ENCODE measurements at places on chromosomes 7 and 10.

DNA sequence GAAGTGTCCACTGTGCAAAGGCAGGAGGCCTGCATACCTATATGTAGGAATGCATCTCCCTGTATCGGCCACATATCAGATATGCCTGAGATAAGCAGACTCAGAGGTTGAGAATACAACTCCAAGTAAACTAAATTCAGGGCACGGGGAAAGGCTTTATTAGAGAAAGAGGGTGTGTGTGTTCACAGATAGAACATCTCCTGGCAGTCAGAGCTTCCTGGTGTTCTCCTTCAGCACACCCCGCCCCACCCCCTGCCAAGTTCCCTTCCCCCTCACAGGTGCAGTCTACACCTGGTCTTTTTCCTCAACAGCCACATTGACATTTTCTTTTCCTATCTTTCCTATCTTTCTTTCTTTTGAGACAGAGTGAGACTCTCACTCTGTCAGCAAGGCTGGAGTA, 17.1 kb downstream of the GBX1 start:
- DNase-seq: no peak

DNA sequence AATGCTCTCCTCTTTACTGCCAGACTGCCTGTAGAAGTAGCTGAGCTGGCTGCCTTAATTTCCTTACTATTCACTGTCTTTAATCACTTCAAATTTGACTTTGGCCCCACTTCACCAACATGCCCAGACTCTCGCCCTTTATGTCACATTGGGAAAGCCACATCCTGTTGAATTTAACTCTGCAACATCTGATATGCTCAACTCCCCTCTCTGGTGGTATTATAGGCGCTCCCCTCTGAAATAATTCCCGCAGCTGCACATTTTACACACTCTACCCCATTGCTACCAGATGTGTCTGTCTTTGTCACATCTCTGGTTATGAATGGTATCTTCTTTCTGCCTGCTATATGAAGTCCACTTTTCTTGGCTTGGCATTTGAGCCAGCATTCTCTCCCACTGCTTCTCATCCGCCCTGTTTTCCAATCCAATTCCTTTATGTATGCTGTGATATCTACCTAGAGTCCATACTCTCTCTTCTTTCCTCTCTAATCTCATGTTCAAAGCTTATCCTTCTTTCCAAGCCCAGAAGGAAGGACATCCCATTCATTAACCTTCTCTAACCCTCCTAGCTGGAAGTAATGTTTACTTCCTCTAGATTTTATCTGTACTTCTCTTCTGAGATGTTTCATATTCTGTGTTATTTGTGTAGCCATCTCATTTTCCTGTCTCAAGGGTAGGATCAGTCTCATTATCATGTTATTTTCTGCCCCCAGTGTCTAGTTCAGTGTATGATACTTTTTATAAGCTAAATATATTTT, 134.5 kb downstream of the ST7 start:
- DNase-seq: no peak

DNA sequence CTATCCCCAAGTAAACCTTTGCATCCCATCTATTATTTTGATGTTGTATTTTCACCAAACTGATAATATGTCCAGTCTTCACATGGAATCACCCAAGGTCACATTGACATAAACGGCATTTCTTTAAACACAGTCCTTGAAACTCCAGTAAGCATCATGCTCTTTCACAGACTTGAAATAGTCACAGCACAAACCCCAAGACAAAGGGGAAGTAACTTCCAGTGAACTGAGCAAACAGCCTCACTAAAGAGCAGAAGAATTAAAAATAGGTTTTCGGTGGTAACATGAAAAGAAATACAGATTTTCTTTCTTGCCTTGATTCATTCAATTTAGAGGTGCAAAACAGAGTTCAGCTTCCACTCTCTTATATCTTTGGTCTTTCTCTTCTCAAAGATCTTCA, 253.7 kb downstream of the SFMBT2 start:
- no peak for DNase-seq

DNA sequence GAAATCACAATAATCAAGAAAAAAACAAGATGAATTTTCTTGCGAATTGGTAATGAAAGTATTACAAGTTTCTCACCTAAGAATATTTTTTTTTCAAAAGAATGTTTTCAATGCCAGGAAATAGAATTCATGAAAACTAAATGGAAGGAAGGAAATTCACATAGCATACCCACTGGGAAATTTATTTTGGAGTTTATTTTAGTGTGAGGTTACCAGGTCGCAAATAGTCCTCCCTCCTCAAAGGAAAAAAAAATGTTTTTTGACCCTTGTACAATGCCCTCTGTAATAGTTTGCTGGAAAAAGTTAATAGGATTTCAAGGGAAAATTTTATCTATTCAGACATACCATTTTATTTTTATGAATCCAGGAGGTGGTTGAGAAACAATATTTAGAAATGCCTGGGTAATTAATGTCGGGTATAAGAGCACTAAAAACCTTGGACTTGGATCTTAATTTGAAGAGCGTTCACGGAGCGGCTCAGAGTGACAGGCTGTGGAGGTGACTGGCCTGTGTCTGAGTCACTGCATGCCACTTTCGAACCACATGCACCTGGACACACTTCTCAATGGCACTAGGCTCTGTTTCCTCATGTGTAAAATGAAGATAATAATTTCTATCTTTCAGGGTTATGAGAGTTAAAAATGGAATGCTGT, 28.2 kb downstream of the CUBN start:
- no peak for DNase-seq

DNA sequence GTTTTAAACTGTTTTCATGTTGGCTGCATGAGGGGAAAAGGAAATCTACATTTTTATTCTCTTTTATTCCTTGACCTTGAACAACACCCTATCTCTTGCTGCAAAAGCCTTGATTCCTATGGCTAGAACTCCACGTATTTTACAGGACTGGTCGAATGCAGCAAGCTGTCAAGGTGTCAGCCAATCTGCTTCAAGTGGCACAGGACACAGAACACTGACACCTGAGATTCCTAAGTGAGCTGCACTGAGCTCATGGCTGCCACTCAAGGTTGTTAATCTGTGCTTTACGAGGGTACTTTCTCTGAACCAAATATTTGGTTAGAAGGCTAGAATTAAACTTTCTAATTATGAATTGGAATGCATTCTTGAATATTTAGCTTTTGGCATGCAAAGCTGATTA, 349.7 kb upstream of the COBL start:
- no peak for DNase-seq

DNA sequence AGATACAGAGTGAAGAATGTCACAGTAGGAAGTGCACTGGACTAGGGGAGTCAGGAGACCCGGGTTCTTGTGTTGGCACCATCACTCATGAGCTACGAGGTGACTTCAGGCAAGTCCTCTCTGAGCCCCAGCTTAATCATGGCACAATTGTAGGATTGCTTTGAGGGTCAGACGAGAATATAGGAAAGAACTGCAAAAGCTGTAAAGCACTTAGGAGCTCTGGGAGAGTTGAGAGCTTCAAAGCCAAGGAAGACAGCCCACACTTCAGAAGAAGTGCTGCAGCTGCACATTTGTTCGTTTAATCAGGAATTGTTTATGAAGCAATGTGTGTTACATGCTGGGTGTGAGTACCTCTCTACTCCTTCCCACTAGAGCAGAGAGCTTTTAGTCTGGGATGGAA, 4.4 kb downstream of the FBH1 start:
- DNase-seq: no peak

DNA sequence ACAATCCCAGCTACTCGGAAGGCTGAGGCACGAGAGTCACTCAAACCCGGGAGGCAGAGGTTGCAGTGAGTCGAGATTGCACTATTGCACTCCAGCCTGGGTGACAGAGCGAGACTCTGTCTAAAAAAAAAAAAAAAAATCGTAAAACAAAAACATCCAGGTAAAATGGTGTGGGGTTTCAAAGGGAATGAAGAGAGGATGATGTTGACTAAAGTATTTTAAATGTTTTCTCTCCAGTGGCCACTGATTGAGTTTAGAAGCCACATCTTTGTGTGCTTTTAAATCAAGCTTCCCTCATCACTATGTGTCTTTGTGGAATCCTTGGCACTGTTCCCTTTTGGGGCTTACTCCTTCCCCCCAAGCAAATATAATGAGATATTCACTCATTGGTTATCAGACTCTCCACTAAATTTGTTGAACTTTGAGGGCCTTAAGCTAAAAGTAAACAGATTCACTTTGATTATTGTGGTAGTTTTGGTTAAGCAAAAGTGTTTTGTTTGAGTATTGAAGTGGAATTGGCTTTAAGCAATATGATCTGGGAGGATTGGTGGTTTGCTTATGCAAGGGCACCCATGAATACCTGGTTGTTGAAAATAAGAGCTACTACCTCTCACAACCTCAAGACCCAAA, 162.9 kb downstream of the CDK14 start:
- DNase-seq: no peak

DNA sequence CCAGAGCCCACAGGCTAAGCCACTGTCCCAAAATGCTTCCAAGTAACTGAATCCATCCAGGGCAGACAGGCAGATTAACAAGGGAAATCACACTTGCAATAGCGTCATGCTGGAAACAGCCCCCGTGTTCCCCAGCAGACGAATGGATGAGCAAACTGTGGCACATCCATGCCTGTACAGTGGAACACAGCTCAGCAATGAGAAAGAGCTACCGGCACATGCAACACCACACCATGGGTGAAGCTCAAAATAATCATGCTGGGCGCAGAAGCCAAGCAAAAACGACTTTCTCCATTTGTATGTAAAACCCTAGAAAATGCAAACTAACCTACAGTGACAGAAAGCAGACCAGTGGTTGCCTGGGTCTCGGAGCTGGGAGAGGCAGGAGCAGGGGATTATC, 153.1 kb downstream of the SLIT1 start:
- no peak for DNase-seq

GRCh38 chr10:24469993-24470392, 253.7 kb downstream of the ARHGAP21 start:
- no peak for DNase-seq

DNA sequence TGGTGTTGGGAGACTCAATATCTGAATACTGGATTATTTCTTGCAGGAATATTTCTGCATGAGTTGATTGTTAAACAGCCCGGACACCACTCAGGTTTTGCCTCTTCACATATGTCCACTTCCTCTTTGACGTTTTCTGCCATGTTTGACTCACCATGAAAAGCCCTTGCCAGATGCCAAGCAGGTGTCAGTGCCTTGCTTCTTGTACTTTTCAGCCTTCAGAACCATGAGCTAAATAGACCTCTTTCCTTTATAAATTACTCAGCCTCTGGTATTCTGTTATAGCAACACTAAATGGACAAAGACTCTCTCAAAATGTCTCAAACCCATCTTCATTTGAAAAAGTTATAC, 24.7 kb upstream of the MACC1 start:
- no peak for DNase-seq

- DNase-seq: no peak
Measured at GRCh38 chr10:48249763-48250351, 24.6 kb downstream of the FRMPD2 start.

DNA sequence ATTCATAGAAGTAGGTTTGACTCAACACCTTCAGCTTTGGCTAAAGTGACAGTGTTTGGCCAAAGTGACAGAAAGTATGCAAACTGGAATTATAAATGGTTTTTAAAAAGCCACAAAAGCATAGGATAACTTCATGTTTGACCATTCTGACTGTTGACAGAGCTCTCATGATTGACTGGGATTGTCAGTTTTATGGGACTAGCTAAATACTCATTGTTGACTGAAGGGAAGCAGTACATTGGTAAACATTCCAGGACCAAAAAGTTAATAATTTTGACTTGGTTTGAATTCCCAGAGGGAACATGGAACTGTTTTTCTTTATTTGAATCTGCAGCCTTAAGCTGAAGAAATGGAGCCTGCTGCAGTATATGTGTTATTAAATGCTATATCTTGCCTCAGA, 84.6 kb upstream of the STEAP4 start:
- DNase-seq: no peak

- DNase-seq: no peak
Measured at GRCh38 chr7:116665332-116665996, 6.5 kb upstream of the MET start.

DNA sequence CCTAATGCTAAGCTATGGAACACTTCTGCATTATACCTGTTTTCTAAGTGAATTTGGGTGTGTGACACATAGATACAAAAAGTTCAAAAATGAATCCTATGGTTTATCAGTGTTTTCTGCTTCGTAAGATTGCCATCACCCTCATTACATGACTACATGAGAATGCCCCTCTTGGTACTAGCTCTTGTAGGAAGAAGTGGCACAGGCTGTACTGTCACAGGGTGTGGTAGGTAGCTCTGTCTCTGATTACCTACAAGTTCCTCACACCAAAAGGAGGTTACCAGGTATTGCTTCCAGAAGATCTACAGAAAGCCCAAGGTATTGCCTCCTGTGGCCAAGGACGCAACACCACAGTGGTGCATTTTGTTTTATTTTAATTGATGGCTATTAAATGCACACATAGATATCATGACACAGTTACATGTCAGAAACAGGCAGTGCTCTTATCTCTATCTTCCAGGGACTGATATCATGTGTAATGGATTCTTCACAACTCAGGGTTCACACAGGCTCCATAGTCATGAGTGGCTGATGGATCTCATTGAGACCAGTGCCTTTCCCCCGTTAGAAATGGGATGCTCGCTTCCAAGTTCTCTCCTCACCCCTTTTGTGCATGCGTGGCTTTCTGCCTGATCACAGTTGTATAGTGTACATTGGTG, 6.6 kb downstream of the OPTN start:
- no peak for DNase-seq

GRCh38 chr7:16044645-16045044, 358.2 kb upstream of the MEOX2 start:
- no peak for DNase-seq

GRCh38 chr10:33955676-33956075, 621.2 kb upstream of the NRP1 start:
- no peak for DNase-seq

- no peak for DNase-seq
Measured at GRCh38 chr10:131127138-131127589, 184.4 kb downstream of the TCERG1L start.

DNA sequence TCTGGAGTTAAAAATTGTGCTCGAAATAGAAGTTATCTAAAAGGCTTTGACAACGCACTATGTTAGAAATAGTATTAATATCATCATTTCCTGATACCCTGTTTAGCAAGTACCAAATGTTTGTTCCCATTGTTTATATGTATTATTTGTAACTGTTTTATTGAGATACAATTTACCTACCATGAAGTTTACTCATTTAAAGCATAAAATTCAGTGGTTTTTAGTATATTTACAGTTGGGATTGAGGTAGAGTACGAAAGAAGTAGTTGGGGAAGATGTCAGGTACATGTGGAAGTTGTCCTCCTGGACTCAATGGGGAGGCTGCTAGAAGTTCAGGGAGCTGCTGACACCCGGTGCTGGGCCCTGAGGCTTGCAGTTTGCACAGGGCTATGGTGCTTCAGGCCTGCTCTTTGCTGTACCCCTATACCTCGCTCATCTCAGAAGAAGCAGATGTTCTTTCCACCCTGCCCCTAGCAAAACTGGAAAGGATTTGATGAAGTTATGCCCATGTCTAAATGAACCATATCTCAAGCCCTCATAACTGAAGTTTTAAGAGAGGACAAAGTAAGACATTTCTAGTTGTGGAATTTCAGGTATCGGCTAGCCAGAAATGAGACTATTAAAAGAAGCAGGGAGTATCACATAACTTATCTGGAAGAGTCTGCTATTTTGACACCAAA, 25.2 kb upstream of the WNT16 start:
- no peak for DNase-seq

- no peak for DNase-seq
Measured at GRCh38 chr7:116438267-116438666, 61.3 kb upstream of the CAV2 start.
